ENCODE measurements at places on chromosomes 13 and 19. TPM values are rescaled to one million over a fixed set of nuclear protein-coding genes. Genes with fewer than 3 reads are reported as not detected.

- H3K4me3 ChIP-seq, result no peak overlapping the region
- no peaks in the 10 kb centered on the region for H3K27me3 ChIP-seq
- H3K4me1 ChIP-seq, result no peaks in the 10 kb centered on the region
- H3K36me3 ChIP-seq, result no peaks in the 10 kb centered on the region
Observed at GRCh38 chr13:85651440-85651839, 147.8 kb downstream of the SLITRK6 start.

- H3K27me3 ChIP-seq, result no peaks in the 10 kb centered on the region
- no peaks in the 10 kb centered on the region for H3K36me3 ChIP-seq
- H3K4me3 ChIP-seq, result no peak overlapping the region
Observed at GRCh38 chr19:41480336-41480735, 37.4 kb downstream of the ERICH4 start.

GRCh38 chr19:40143612-40144011 is 47.6 kb upstream of the MAP3K10 start:
- H3K36me3 ChIP-seq, result no peaks in the 10 kb centered on the region
- no peaks in the 10 kb centered on the region for H3K4me1 ChIP-seq
- DNase-seq, result no peak

GRCh38 chr19:38975861-38976271 is 324 bp upstream of the FBXO17 start:
- peak overlapping the region; percentile 70 for H3K27ac ChIP-seq
- DNase-seq, result no peak
- peak overlapping the region; percentile 56 for H3K4me3 ChIP-seq
- no peaks in the 10 kb centered on the region for H3K27me3 ChIP-seq

GRCh38 chr19:56603829-56604228 is 8.7 kb downstream of the ZNF71 start:
- peaks cover 4% of the 10 kb centered on the region for H3K36me3 ChIP-seq
- no peak overlapping the region for H3K4me3 ChIP-seq
- no peaks in the 10 kb centered on the region for H3K4me1 ChIP-seq
- no peaks in the 10 kb centered on the region for H3K27me3 ChIP-seq
- DNase-seq, result no peak

DNA sequence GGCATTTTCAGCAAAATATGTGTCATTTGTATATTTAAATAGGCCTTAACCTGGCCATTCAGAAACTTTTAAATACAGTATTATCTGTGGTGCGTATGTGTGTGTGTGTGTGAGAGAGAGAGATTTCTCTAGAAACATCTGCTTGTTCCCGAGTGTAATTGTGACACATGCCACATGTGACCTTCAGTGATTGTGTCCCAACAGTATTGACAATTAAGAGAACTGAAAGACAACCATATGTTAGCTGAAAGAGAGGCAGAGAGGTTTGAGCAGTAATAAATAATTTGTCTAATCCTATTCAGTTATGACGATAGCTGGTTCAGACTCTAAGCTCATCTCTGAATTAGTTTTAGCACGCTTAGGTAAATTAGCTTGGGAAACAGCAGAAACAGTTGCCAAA is 1503.1 kb downstream of the PCDH9 start:
- H3K27me3 ChIP-seq, result no peaks in the 10 kb centered on the region
- H3K4me1 ChIP-seq, result no peaks in the 10 kb centered on the region
- no peak for DNase-seq
- no peak overlapping the region for H3K27ac ChIP-seq
- H3K4me3 ChIP-seq, result no peak overlapping the region
- no peaks in the 10 kb centered on the region for H3K36me3 ChIP-seq

DNA sequence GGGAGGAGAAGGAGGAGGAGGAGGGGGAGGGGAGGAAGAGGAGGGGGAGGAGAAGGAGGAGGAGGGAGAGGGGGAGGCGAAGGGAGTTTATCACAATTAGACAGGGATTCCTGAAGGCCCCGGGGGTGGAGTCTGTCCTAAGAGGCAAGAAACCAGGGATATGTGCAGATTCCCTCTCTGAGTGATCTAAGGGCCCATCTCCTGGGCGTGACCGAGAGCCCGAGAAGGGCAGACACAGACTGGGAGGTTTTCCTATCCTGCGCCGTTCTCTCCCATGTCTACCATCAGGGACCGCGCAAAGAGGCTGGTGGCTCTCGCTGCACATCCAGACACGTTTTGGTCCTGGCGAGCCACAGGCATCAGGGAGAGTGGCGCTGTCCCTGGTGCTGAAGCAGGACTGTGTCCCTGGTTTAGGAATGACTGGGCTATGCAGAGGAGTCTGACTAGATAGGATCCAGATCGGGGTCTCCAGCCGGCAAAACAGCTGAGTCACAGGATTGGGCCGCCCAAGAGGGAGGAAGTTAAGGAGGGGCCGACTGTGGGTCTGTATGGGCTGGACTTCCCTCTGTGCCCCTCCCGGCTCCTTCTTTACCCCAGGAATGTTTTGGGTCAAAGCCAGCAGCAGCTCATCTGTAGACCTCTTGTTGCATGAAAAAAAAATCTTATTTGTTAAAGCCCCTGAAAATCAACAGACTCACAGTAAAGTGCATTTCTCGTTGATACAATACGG is 17.9 kb upstream of the ZNF175 start:
- H3K27me3 ChIP-seq, result no peaks in the 10 kb centered on the region
- DNase-seq, result no peak
- no peak overlapping the region for H3K4me3 ChIP-seq
- H3K36me3 ChIP-seq, result no peaks in the 10 kb centered on the region
- no peak overlapping the region for H3K27ac ChIP-seq

DNA sequence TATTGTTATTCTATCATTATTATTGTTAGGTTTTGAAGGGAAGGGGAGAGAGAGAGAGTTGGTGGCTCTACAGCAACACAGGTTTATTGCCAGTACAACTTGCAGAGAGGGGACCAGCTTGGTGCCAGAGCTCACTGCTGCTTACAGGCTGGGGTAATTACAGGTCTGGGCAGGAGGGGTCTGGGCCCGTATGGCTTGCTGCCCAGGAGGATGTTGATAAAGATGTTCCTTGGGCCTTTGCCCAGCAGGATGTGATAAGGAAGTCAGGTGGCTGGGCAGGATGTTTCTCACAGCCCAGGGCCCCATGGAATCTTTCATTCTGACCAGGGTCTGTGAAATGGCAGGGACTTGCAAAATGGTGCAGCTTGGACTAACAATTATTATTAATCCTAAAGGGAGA is 64.2 kb upstream of the ZNF599 start:
- H3K4me1 ChIP-seq, result no peaks in the 10 kb centered on the region
- no peak for DNase-seq
- no peak overlapping the region for H3K4me3 ChIP-seq
- H3K36me3 ChIP-seq, result no peaks in the 10 kb centered on the region

DNA sequence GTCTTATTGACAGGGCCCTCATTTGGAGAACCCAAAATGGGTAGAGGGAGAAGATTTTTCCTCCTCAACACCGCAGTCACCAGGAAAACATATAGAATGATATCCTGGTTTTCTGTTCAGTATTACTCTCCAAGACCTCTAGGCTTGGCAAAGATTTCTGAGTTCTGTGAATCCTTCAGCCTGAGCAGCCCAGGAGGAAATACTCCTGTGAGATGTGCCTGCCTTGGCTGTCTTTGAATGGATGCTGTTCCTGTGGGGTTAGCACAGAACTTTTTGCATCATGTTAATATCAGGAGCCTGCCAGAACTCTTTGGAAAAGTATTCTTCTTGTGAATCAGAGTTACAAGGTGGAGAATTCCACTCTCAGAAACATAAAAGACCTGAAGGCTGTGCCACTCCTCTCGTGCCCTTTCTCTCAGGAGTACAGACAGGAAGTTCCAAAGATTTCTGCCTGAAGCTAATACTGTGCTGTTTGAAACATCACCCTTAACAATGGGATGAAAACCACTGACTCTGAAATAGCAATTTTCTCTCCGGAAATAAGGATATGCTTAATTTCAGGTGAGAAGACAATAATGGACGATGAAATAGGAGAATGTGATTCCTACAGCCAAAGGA is 520.1 kb upstream of the NBEA start:
- DNase-seq, result peak; percentile 66
- peak overlapping the region; percentile 80 for H3K27ac ChIP-seq
- no peak overlapping the region for H3K4me3 ChIP-seq
- no peaks in the 10 kb centered on the region for H3K36me3 ChIP-seq
- peaks cover 7% of the 10 kb centered on the region for H3K4me1 ChIP-seq

DNA sequence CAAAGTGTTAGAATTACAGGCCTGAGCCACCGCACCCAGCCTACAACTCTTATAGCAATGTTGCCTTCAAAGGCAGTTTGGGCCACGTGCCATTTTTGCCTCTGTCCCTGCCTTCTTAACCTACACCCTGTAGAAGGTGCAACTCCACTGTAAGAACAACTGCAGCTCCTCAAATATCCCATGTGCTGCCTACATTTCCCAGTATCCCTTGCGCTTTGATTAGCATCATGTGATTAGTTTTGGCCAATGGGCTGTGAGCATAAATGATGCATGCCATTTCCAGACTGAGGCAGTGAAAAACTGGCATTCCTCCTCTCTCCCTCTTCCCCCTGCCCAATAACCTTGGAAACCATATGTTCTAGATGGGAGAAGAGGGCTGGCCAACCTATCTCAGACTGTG is 75.2 kb upstream of the MRI1 start:
- no peak for DNase-seq
- H3K27ac ChIP-seq, result no peak overlapping the region
- no peak overlapping the region for H3K4me3 ChIP-seq

- H3K36me3 ChIP-seq, result peaks cover 2% of the 10 kb centered on the region
- H3K27ac ChIP-seq, result peak overlapping the region; percentile 91
- no peak for DNase-seq
- H3K27me3 ChIP-seq, result no peaks in the 10 kb centered on the region
- H3K4me3 ChIP-seq, result no peak overlapping the region
Observed at GRCh38 chr19:4693471-4694121, 23.5 kb upstream of the MYDGF start.

DNA sequence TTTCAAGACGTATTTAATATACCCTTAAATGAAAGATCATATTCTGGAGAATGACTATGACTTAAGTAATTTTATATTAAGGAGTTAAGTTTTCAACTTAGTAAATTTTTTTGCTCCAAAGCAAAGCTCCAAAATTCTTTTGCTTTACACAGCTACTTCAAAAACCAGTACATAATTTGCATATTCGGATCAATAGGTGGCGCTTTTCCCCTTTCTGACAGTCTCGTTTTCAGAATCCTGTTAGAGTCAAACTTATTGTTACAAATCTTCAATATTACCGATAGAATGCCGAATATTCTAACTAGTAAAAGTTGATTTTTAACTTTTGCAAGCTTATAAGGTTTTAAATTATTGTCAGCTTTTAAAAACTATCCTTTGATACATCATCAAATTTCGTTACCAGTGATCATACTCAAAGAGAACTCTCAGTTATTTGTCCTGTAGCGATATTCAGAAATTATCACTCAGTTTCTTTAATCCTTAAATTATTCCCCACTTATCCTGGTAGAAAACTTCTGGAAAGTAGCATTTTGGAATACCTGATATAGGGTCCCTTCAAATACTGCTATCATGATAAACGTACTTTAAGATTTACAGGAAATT is 852.7 kb upstream of the KLHL1 start:
- no peaks in the 10 kb centered on the region for H3K4me1 ChIP-seq
- H3K27ac ChIP-seq, result no peak overlapping the region
- H3K4me3 ChIP-seq, result no peak overlapping the region
- no peaks in the 10 kb centered on the region for H3K27me3 ChIP-seq

GRCh38 chr13:47647001-47647400 is 354.1 kb downstream of the SUCLA2 start:
- H3K4me3 ChIP-seq, result no peak overlapping the region
- no peaks in the 10 kb centered on the region for H3K4me1 ChIP-seq
- H3K27ac ChIP-seq, result no peak overlapping the region
- H3K36me3 ChIP-seq, result no peaks in the 10 kb centered on the region

DNA sequence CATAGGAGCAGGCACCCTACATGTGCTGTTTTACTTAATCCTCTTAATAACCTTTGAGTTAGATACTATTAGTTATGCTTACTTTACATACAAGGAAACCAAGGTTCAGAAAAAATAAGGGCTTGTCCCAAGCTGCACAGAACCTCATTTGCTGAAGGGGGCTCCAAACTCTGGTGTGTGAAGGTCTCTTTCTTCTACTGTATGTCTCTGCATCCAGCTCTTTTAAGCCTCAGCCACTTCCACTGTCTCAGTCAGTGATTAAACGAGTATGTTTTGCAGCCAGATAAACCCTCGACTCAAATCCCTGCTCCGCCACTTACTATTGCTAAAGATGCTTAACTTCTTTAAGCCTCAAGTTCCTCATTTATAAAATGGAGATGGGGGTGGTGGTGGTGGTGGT is 112.4 kb upstream of the WASF3 start:
- H3K27me3 ChIP-seq, result no peaks in the 10 kb centered on the region
- DNase-seq, result no peak
- no peak overlapping the region for H3K4me3 ChIP-seq
- H3K27ac ChIP-seq, result no peak overlapping the region

- H3K27ac ChIP-seq, result no peak overlapping the region
- no peak overlapping the region for H3K4me3 ChIP-seq
- no peak for DNase-seq
- no peaks in the 10 kb centered on the region for H3K27me3 ChIP-seq
- H3K4me1 ChIP-seq, result no peaks in the 10 kb centered on the region
- H3K36me3 ChIP-seq, result no peaks in the 10 kb centered on the region
Observed at GRCh38 chr13:46202966-46203365, 8.8 kb upstream of the LRRC63 start.

GRCh38 chr13:106748785-106749184 is 180.8 kb upstream of the ARGLU1 start:
- H3K27me3 ChIP-seq, result no peaks in the 10 kb centered on the region
- no peak overlapping the region for H3K27ac ChIP-seq
- no peaks in the 10 kb centered on the region for H3K36me3 ChIP-seq
- no peak overlapping the region for H3K4me3 ChIP-seq
- no peak for DNase-seq

DNA sequence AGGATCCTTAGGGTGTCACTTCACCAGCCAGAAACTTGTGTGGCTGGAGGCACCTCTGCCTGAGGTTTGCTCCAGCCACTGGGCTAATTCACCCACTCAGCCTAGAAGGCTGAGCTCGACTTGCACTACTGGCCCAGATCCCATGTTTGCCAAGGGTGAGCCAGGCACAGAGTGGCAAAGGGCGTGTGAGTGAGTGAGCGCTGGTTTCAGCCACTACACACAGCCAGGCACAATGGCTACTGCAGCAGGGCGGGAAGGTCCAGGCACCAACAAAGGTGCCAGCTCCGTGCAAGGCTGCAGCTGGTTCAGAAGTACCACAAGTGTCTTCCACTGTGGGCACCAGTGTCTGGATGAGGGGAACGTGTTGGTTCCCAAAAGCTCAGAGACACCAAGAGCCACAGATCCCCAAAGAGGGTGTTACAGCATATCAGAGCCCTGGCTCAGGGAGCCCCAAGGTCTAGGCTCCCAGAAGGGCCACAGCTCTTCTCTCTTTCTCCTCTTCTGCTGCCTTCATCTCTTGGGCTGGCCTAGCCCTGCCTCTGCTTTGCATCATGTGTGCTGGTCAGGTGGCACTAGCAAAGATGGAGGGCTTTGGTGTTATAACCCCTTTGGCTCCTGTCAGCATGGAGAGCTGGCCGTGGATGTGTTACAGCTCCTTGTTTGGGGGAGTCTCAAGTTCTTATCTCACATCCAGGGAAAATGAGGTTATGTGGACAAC is 736.3 kb upstream of the KLHL1 start:
- no peaks in the 10 kb centered on the region for H3K4me1 ChIP-seq
- no peak overlapping the region for H3K4me3 ChIP-seq
- no peaks in the 10 kb centered on the region for H3K36me3 ChIP-seq
- no peak for DNase-seq
- no peaks in the 10 kb centered on the region for H3K27me3 ChIP-seq

Gene OR4F17
- total RNA-seq, result not detected

Gene CLDND2
- not detected for total RNA-seq

Gene TNNT1
- total RNA-seq, result 3.7 TPM

Gene EPS8L1
- total RNA-seq, result 51.1 TPM

Gene PGLYRP2
- total RNA-seq, result 5.6 TPM

Gene CHAMP1
- total RNA-seq, result 21.6 TPM

Gene LGI4
- total RNA-seq, result 37.8 TPM

Gene CYP4F12
- total RNA-seq, result 3.5 TPM

Gene ZNF575
- total RNA-seq, result 0.59 TPM

Gene ADAT3
- 5.4 TPM for total RNA-seq

Gene SERPINE3
- 0.16 TPM for total RNA-seq
